ENCODE measurements at places on chromosomes 6 and 20.

- peak; percentile 27 for DNase-seq
Observed at GRCh38 chr6:107361753-107362604, 97.4 kb downstream of the PDSS2 start.

DNA sequence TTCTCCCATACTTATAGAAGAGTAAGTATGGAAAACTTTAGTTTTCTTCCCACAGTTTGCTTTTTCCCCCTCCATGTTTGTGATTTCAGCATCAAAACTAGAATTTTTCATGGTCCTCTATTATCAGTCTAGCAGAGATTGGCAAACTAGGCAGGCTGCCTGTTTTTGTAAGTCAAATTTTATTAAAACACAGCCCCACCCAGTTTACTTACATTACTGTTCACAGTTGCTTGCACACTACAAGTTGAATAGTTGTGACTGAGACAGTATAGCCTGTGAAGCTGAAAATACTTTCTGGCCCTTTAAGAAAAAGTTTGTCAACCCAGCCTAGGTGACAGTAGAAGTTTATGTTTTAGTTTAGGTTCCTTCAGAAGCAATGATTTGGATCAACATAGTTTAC, 19.5 kb downstream of the MCM8 start:
- no peak for DNase-seq

GRCh38 chr6:35911871-35912653, 8.8 kb downstream of the SRPK1 start:
- no peak for DNase-seq

DNA sequence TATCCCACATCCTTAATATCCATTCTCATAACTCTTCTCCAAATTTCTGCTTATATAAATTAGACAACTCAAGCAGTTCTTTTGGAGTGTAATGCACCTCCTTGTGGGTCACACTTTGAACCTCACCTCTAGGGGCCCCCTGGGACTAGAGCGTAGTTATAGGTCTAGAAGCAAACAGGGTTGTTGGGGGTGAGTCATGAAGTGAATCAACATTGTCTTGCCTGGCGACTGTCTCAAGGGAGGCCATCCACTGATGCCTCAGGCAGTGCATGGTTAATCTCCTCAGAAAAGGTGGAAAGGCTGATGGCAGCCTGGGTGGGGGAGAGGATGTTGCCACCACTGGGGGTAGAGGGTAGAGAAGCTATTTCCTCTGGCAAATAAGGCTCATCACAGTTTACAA, 129.1 kb downstream of the TNFRSF21 start:
- DNase-seq, result no peak

DNA sequence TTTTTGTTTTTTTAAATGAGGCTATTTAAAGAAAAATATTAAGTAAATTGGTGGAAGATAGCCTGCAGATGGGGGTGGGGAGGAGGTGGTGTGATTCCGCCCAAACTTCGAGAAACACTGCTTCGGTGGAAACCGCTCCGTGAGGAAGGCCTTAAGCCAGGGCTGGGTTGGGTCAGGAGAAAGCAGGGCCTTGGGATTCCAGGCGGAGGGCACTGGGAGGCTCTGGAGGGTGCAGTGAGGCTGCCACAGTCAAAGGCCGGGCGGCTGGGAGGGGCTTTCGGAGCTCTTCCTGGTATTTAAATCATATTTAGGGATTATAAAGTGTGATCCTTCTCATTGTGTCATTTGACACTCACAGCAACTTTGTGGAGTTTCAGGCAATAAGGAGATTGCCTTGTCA, 22.2 kb upstream of the SCRT2 start:
- DNase-seq, result no peak

DNA sequence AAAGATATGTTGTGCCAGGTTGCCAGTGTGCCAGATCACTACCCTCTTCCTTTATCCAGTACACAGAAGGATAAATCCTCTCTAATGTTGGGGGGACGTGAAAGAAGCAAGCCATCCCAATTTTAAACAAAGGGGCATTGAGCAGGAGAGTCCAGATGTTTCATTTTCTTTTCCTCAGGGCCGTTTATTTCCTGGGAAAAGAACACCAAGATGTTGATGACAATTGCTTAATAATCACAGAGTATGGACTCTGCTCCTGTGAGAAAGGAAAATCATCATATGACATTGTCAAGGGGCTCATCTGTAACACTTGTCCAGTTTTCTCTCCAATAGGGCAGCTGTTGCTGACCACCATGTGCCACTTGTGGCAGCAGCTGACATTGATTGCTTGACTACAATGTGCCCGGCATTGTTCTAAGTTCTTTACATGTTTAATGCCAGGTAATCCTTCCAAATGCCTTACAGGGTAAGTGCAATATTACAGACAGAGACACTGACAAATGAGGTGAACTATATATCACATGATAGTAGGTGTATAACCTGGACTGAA, 161.4 kb downstream of the CD109 start:
- DNase-seq, result no peak

DNA sequence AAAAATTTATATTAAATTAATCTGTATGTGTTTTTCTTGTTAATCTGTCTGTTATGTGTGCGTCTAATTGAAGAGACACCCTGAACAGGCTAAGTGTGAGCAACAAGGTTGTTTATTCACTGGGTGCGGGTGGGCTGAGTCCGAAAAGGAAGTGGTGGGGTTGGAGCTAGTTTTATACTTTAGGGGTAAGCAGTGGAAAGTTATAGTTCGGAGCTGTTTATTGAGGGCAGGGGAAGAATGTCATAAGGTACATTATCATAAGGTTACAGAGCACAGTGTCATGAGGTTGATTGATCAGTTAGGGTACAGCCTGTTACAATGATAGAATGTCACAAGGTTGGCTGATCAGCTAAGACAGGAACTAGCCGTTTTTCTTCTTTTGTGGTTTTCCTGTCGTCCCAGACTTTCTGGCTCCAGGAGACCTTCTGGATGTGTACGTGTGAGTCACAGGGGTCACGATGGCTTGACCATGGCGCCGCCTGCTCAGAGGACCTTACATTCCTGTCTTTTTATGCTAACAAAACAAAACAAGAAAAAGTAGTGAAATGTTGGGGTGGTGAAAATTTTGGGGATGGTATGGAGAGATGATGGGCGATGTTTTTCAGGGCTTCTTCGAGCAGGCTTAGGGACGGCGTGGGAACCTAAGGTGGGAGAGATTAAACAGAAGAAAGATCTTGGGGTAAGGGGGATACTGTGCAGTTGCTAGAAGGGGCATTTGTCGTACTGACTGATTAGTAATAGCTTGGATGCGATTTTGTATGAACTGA, 754.0 kb upstream of the ADGRB3 start:
- no peak for DNase-seq

DNA sequence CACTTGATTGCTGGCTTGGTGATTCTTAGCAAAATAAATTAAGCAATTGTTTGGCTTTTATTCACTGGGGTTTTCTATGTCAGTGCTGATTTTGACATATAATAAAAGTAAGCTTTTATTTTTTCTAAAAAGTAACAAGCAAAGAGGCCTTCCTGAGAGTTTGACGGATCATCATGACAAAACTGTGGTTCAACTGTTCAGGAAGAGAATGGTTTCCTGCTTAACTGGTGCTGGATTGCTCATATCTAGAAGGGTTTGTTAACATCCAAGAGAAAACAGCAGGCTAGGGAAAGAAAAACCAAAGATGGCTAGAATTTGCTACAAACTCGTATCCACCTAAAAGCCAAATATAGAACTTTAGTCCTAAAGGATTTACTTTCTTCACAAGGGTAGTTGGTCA, 21.2 kb downstream of the SERPINB1 start:
- DNase-seq, result no peak

GRCh38 chr20:26169506-26169905, 472.9 kb upstream of the ZNF337 start:
- peak; percentile 13 for DNase-seq

GRCh38 chr6:25492951-25493350, 159.1 kb upstream of the SCGN start:
- no peak for DNase-seq

DNA sequence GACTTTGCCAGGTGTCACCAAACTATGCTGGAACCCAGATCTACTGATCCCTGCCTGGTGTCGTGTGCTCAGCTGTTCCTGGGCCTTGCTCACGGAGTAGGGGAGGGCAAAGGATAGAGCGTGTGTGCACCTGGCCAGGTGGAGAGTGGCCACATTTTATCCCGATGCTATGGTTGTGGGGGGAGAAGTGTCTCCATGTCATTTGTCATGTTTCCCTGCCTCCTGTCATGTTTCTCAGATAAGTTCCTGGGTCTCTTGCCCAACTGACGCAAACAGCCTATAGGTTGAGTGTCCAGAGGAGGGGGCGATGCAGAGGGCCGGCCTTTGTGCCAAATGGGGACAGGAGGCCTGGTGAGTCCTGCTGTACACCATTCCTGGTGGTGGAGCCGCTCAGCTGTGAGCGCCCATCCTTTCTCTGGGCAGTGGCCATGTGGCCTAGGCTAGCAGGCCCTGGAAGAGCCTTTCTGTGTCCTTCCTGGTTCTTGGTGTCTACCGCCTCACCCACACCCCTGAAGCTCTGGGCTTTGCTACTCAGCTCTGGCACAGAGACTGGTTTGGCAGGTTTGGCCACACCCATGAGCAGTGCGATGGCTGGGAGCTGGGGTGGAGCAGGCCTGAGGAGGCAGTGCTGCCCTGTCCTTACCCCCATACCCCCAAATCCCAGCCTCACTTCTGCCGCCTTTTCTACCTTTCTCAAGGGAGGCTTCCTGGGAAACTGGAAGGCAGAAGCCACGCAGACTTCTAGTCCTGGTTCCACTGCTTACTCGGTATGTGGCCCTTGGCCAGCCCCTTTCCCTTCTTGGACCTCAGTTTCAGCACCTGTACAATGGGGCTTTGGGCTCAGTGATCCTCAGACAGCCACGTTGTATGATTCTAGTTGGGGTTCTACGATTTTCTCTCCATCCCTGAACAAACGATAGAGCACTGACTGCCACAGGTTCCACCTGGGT, 32.3 kb upstream of the EPB41L1 start:
- DNase-seq, result no peak

DNA sequence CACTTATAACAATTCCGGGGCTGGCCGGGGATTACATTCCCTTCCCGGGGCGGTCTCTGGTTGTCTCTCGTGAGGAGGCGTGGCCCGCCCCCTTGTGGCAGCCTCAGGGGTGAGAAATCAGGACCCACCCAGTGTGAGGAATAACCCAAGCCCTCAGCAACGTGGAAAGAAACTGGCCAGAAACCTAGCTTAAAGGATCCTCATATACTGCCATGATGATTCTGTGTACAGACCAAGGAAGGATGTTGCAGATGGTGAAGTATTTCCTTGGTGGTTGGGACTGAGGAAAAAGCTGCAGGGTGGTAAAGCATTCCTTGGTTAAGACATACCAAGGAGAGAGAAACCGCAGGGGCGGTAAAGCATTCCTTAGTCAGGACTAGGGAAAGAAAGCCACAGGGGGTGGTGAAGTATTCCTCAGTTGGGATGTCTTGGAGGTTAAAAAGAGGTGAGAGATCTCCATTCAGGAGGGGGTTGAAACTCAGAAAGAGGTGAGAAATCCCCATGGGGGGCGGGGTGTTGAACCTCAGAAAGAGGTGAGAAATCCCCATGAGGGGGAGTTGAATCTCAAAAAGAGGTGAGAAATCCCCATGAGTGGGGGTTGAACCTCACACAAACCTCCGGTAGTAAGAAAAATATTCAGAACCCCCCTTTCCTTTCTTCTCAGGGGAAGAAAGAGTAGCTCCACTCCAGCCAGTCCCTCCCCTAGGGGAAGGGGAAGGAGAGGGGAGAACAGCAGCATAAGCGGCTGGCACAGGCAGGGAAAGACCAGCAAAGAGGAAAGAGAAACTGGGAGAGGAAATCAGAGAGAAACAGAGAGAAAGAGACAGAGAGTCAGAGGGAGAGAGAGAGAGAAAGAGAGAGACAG, 238.1 kb downstream of the RNGTT start:
- no peak for DNase-seq

DNA sequence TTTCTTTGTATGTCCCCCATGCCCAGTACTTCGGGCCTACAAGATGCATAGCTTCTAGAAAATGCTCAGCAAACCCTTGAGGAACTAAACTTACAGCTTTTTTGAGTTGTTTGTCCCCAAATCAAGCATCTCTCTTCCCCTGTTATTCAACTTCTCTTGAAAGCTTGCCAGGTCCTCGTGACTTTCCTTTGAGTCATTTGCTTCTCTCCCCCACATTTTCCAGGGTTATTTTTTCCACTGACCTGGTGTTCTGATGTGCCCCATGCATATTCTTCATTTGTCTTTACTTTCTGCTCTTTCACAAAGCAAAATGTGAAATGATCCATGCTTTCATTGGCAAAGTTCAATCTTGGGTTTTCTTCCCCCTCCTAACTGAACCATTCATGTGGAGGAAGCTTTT, 204.8 kb downstream of the TFAP2A start:
- DNase-seq, result peak; percentile 31

- peak; percentile 18 for DNase-seq
Observed at GRCh38 chr20:23995905-23996666, 7.5 kb upstream of the GGTLC1 start.

DNA sequence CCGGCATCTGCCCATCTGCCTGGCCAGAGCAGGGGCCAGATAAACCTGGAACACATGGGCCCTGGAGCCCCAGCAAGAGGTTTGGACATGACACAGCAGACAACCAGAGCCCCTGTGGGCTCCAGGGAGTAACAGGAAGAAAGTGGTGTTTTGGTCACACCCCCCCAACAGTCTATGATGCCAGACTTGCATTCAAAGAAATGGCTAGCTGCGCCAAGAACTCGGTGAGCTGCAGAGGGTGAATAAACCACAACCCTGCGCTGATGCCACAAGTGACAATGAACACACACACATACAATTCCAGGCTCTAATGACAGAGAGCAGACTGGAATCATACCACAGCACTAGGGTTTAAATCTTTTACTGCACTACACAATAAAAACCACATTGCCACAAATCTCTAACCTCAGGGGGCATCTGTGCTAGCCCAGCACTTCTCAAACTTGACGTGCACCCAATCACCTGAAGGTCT, 34.0 kb downstream of the TRERF1 start:
- no peak for DNase-seq

DNA sequence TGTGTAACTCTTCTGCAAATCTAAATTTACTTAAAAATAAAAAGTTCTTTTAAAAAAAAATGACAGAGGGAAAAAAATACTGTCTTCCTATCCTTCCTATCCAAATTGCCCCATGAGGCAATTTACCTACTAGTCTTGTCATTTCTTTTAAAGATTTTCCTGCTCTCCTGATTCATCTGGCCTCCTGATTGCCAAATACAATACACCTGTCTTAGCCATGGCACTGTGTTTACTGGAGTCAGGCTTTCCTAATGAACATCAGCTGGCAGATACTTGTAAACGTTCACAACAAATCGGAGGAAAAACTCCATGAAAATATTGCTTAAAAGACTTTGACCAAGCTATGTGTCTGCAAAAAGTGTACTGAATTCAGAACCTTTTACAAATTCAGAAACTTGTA, 21.5 kb downstream of the TM9SF4 start:
- no peak for DNase-seq

GRCh38 chr20:33145521-33145920, 22.4 kb upstream of the BPIFA2 start:
- no peak for DNase-seq

Data from HTR-8/SVneo (cell line).